ENCODE measurements at places on chromosomes 2 and 18.

- DNase-seq, result no peak
Measured at GRCh38 chr2:217952409-217952808, 50.4 kb downstream of the TNS1 start.

DNA sequence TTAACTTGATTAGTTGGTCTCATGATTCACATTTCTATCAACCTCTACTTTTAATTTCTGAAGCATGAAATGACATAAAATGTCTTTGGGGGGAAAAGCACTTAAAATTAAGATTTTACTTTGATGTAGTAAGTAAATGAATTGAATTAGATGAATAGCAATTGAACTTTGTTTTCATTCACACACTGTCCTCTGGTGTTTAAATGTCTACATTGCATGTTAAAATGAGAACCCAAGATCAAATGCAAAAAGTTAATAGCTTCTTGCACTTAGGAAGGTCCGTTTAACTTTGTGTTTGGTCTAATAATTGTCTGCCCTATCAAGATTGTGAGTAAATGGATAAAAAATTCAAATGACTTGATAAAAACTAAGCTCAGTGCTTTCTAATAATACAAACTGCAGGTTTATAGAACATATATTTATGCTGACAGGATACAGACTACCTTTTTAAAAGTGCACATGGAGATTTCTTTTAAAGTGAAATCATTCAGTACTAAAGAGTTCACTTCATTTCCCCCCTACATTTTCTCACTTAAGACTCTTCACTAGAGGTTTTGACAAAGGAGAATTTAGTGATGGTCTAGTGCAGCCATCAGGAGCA, 156.2 kb upstream of the NABP1 start:
- no peak for DNase-seq

DNA sequence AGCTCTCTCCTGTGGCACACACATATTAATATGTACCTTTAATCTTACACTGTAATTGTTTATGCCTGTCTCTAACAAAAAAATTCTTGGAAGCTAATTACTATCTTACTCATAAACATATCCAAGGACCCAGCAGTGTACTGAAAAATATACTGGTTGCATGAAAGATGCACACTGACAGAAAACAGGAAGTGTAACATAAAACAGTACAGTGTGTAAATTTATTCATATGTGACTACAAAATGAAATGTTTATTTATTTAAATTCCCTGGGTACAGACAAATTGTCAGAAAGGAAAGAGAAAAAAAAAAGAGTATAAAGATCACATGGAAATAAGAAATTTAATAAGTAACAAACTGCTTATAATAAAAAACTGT, 28.5 kb downstream of the TMEM131 start:
- no peak for DNase-seq

- no peak for DNase-seq
Measured at GRCh38 chr2:109295070-109295780, 166.2 kb downstream of the SH3RF3 start.

DNA sequence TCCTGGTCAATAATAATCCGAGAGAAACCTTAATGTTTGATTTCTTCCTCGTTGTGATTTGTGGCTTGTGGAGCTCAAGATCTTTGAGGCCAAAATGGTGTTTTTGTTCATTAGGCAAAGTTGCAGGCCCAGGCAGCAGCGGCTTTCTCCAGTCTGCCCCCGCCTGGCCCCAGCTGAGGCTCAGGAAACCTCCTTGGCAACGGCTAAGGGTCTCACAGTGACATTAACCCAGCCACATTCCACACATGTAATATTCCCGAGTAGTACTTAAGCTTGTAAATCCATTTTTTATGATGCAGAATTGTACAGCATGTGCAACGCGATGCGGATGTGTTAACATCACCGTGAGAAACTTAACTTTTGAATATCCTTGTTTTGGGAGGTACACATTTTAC, 200.1 kb downstream of the BCL11A start:
- no peak for DNase-seq

- no peak for DNase-seq
Measured at GRCh38 chr2:218375212-218375611, 6.9 kb upstream of the SLC11A1 start.

GRCh38 chr2:239195992-239196391, 204.8 kb downstream of the HDAC4 start:
- no peak for DNase-seq

DNA sequence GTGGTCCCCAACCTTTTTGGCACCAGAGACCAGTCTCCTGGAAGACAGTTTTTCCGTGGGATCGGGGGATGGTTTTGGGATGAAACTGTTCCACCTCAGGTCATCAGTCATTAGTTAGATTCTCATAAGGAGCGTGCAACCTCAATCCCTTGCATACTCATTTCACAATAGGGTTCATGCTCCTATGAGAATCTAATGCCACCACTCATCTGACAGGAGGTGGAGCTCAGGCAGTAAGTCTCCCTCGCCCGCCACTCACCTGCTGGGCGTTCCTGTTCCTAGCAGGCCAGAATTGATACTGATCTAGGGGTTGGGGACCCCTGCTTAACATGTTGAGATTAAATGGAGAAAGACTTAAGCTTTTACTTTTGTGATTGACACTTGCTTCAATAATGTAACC, 9.9 kb downstream of the NABP1 start:
- DNase-seq, result no peak

- DNase-seq, result no peak
Measured at GRCh38 chr2:100513650-100514049, 43.4 kb downstream of the NMS start.

DNA sequence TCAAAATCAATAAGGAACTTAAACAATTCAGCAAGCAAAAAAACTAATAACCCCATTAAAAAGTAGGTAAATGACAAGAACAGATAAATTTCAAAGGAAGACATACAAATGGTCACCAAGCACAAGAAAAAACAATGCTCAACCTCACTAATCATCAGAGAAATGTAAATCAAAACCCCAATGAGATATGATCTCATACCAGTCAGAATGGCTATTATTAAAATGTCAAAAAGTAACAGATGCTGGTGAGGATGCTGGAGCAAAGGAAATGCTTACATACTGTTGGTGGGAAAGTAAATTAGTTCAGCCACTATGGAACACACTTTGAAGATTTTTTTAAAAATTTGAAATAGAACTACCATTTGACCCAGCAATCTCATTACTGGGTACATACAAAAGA, 538.0 kb downstream of the TMX3 start:
- no peak for DNase-seq

All from hypothalamus (tissue), 51 donors.